Colonic mucosa (tissue), 4 donors: ENCODE measurements at places on chromosomes 2 and 18. TPM values are rescaled to one million over a fixed set of nuclear protein-coding genes. Genes with fewer than 3 reads are reported as not detected.

DNA sequence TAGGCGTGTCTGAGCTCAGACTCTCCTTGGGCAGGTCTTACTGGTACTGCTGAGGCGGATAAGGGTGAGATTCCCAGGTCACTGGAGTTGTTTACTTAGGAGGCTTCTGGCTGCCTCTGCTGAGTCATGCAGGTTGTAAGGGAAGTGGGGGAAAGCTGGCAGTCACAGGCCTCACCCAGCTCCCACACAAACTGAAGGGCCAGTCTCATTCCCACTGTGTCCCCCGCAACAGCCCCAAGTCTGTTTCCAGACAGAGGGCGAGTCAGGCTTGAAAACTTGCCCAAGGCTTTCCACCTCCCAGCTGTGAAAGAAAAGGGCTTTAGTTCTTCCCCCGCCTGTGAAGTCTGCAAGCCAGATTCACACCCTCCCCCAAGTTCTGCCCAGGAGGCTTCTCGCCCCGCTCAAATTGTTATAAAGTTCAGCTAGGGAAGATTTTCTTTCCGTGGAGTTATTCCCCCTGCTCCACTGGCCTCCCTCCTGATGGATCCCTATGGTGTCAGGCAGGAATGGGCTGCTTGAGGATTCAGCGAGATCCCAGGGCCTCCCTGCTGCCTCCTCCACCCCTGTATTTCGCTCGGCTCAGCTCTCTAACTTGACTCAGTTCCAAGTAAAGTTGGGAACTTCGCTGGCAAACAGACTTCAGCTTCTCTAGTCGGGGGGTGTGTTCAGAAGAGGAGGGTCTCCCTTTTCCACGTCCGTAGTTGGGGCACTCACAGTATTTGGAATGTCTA, 248.6 kb downstream of the NR4A2 start:
- DNase-seq: peak; percentile 21

DNA sequence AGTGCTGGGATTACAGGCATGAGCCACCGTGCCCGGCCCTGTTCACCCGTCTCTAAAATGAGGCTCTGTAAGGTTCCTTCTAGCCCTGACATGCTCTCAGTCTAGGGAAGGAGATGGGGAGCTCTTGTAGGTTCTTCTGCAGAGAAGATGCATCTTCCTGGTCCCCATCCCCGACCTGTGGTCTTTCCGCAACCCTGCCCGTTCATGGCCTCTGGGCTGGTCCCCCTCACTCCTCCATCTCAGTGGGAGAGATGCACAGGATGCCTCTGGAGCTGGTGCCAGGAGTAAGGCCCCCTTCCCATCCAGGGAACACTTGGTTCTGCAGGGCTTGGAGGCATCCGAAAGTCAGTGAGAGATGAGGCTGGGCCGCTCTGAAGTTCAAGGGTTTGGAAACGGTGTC, 212.7 kb downstream of the KLHL29 start:
- DNase-seq: no peak

GRCh38 chr2:158756976-158757375, 38.1 kb upstream of the DAPL1 start:
- DNase-seq: no peak

DNA sequence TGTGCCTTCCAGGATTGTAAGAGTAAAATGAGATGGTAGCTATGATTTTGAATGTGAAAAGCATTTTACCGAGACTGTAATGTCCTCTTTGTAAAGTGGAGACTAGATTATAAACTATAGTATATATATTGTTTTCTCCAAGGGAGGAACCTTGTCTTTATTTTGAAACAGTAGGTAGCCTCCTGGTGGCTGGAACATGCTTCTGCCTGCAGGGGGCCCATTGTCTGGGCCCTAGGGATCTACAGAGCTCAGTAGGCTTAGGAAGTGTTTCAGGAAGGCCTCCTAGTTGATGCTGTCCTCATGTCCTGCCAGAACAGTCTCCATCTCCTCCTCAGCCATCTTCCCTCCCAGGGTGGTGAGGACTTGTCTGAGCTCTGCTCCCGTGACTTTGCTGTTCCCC, 3.0 kb downstream of the PIKFYVE start:
- DNase-seq: no peak

GRCh38 chr2:160970052-160970965, 189.9 kb upstream of the TANK start:
- peak; percentile 33 for DNase-seq

DNA sequence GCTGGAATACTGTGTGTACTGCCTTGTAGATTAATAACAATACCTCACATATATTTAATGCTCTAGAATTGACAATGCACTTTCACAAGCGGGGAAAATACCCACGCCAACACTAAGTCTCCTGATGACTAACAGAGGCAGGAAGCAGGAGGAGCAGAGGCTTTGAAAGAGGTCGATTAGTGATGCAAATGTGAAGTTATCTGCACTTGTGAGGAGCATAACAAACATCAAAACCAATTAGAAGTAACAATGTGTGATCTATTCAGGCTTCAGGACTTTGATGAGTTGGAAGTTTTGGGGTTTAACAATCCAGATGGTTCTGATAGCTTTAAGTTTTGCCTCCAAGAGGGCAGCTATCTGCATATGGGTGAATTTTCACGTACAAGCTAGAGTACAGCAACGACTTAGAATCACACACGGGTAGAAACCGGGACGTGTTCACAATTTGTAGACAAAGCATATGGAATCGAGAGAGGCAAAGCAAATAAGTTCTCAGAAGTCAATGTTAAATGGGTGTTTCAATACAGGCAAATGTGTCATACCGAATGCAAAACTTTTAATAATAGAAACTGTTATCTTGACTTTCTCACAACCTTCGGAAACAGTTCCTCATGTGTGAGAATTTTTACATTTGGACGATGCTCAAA, 114.5 kb downstream of the METTL8 start:
- DNase-seq: no peak

DNA sequence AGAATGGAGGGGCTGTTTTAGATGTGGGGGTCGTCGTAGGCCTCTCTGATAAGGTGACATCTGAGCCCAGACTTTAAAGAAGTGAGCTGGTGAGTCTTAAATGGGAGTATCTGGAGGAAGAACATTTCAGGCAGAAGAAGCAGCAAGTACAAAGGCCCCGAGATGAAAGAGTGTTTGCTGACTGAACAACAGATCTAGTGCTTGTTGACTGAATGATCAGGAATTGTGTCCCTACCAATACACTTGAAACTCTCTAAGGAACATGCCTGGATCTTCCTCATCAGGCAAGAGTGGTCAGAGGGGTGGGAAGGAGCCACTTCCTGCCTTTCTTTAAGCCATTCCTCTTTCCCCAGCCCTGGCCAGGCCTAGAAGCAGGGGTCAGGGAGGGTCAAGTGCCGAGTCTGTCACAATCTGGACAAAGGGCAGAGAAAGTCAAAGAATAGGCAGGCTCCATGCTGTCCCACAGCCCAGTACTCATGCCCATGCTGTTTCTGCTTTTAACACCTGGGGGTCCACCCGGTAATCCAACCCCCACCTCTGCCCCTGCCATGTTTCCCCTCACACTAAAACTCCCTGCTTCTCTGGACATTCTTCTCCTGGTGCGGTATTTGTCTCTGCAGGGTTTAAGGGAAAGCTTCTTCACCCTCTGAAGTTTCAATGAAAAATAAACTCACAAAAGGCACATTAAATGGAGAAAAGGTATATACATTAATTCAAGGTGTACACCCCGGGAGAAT, 3.0 kb upstream of the TMEM37 start:
- DNase-seq: no peak

The TMEM198 gene
- total RNA-seq: 1.7 TPM
